CD4-positive, alpha-beta T cell treated with Interleukin-4 for 4 hours (primary cell): ENCODE measurements at places on chromosomes 16 and 17.

GRCh38 chr17:81859906-81860755, at the start of gene P4HB:
Gene P4HB, minus strand, starts transcription at chr17:81860535. Its CDS starts 64 bp downstream, at chr17:81860471.
- no peak for DNase-seq

DNA sequence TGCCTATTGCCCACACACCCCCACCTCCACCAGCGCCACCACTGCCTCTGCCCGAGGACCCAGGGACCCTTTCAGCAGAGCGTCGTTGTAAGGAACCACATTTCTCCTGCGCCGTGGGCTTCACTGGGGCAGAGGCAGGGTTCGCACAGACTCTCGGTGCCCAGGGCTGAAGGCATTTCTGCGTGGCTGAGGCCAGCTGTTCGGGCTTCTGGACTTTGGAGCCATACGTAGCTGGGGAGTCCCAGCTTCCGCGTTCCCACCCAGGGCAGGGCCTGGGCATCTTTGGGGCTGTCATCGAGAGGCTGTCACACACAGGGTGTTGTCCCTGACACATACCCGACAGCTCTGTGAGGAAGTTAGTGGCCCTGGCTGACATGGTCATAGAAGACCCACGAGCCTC, 16.0 kb upstream of the SMIM5 start:
- DNase-seq, result no peak

DNA sequence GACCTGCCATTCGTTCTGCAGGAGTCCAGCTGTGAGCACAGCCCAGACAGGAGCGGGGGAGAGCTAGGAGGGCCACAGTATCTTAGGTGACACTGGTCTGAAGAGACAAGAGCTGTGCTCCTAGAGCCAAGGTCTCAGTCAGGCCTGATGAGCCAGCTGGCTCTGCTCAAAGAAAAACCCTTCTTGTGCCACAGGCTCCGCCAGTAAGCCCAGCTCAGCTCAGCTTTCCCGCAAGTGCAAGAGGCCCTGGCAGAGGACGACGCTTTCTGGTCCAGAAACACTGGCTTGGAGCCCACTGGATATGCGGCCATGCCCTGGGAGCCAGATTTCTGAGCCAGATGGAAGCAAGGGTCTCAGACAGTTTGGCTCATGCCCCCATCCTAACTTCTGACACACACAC, 23.9 kb downstream of the PEMT start:
- DNase-seq, result no peak

DNA sequence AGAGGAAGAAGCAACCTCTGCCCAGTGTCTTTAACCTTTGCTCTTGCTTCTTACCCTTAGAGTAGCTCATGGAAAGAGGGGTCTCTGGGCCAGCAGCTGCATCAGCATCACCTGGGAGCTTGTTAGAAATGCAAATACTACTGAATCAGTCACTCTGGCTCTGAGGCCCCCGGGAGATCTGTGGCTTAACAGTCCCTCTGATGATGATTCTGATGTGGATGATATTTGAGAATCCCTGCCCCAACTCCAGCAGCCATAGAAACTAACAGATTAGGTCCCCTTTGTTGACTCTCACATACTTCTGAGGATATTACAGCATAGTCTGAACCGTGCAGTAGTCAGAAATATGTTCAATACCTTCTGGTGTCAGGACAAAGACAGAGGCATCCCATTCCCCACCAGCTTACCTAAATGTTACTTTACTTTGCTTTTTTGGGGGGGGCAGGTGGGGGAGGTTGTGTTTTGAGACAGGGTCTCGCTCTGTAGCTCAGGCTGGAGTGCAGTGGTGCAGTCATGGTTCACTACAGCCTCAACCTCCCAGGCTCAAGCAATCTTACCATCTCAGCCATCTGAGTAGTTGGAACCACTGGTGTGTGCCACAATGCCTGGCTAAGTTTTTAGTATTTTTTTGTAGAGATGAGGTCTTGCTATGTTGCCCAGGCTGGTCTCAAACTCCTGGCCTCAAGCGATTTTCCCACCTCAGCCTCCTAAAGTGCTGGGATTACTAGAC, 220.1 kb downstream of the CCDC182 start:
- no peak for DNase-seq
